Ureter (tissue), 1 donor: ENCODE measurements at places on chromosomes 7 and 10. TPM values are rescaled to one million over a fixed set of nuclear protein-coding genes. Genes with fewer than 3 reads are reported as not detected.

CFAP46 gene
- 1.7 TPM for total RNA-seq

IFIT1B gene
- not detected for total RNA-seq

DNAAF5 gene
- total RNA-seq: 35.1 TPM

ST8SIA6 gene
- 0.73 TPM for total RNA-seq

MMRN2 gene
- total RNA-seq: 99.0 TPM

C10orf143 gene
- total RNA-seq: 11.6 TPM

SNX8 gene
- total RNA-seq: 23.7 TPM

POLR2J2 gene
- total RNA-seq: 17.3 TPM

ZNF365 gene
- 0.21 TPM for total RNA-seq
